ENCODE measurements at places on chromosomes 2 and 18.

DNA sequence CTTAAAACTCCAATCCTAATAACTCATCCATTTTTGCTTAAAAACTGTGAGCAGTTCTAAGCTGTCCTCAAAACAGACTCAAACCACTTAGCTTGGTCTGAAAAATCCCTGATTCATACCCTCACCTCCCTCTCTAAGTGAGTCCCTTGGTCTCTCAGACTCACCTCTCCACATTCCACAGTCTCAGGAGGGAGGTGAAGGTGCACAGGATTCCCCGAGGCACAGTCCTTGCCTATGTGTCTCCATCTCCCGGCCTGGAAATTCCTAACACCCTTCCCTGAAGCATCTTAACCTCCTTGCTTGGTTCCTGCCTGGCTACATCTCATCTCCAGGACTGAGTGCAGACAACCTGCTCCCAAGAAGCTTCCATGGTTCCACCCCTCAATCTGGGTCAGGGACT is 45.0 kb downstream of the CYRIA start:
- peaks cover 3% of the 10 kb centered on the region for H3K36me3 ChIP-seq
- no peak for DNase-seq
- peaks cover 36% of the 10 kb centered on the region for H3K4me1 ChIP-seq
- no peak overlapping the region for H3K4me3 ChIP-seq

GRCh38 chr2:25738383-25739343 is 65.3 kb upstream of the DTNB start:
- H3K27me3 ChIP-seq: no peaks in the 10 kb centered on the region
- H3K4me1 ChIP-seq: peaks cover 11% of the 10 kb centered on the region
- no peak overlapping the region for H3K4me3 ChIP-seq
- peaks cover 47% of the 10 kb centered on the region for H3K36me3 ChIP-seq
- H3K27ac ChIP-seq: no peak overlapping the region

- peaks cover 38% of the 10 kb centered on the region for H3K4me1 ChIP-seq
- H3K27me3 ChIP-seq: no peaks in the 10 kb centered on the region
- peak overlapping the region; percentile 94 for H3K27ac ChIP-seq
- no peaks in the 10 kb centered on the region for H3K36me3 ChIP-seq
Measured at GRCh38 chr2:136310797-136311603, 193.1 kb upstream of the CXCR4 start.

- no peak for DNase-seq
- H3K4me1 ChIP-seq: peaks cover 77% of the 10 kb centered on the region
- H3K27me3 ChIP-seq: no peaks in the 10 kb centered on the region
- peaks cover 44% of the 10 kb centered on the region for H3K36me3 ChIP-seq
- H3K4me3 ChIP-seq: no peak overlapping the region
Measured at GRCh38 chr2:69767034-69767433, 25.1 kb downstream of the ANXA4 start.

DNA sequence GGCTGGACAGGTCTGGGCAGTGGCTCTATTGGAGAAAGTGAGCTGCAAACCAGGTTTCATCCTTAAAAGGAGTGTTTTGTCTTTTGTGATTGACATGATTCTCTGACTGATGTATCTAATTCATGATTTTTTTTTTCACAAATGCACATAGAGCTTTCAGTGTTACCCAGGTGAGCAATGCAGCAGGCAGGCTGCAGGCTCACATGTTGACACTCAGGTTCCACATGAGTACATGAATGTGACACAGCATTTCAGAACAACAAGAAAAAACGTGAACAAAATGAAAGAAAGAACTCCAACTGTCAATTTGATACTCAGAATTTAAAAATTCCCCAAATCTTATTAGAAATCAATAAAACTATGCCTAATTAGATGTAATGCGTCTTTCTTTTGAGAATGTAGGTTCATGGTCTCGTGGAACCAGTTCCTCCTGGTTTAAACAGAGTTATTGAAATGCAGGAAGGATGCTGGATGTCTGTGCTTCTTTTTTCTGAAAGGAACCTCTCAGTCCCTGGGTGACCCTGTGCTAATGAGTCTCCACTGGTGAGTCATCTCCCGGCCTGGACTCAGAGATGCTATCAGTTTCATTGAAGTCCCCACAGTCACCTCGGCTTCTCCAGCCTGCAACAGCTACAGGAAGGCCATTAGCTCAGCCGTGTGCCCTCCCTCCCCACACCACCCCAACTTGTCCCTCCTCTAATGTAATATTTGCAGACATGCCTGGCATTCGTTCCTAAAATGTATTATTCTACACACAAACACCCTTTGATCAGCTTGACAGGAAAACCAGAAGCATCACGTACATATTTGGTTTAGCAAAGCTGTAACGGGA is 430.4 kb downstream of the LPIN1 start:
- H3K4me1 ChIP-seq: peaks cover 24% of the 10 kb centered on the region
- H3K4me3 ChIP-seq: no peak overlapping the region
- H3K27ac ChIP-seq: no peak overlapping the region
- H3K27me3 ChIP-seq: peaks cover 14% of the 10 kb centered on the region

- H3K4me1 ChIP-seq: no peaks in the 10 kb centered on the region
- H3K36me3 ChIP-seq: no peaks in the 10 kb centered on the region
- peaks cover 3% of the 10 kb centered on the region for H3K27me3 ChIP-seq
- DNase-seq: no peak
- no peak overlapping the region for H3K27ac ChIP-seq
Measured at GRCh38 chr2:158815658-158816057, 20.5 kb downstream of the DAPL1 start.

DNA sequence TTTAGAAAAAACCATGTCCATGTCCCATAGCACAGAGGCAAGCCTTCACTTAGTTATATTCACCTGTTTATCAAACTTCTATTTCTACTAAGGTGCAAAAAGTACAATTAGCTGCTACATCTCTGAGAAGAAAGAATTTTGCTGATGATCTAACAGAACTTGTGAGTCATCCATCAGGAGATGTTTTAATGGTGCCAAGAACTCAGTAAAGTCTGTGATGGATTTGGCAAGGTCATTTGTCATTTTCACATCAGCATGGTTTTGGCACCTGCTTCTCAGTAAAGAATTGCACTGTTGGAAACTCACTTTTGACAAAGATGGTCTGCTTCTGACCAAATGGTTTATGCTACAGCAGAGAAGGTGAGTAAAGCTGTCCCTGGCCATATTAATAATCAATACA is 195.7 kb upstream of the TMEFF2 start:
- no peak overlapping the region for H3K27ac ChIP-seq
- H3K36me3 ChIP-seq: no peaks in the 10 kb centered on the region
- no peak overlapping the region for H3K4me3 ChIP-seq
- no peaks in the 10 kb centered on the region for H3K4me1 ChIP-seq
